NCI-H510A treated with DMSO at 0.1 percent for 48 hours (cell line): ENCODE measurements at places on chromosomes 12 and 14.

DNA sequence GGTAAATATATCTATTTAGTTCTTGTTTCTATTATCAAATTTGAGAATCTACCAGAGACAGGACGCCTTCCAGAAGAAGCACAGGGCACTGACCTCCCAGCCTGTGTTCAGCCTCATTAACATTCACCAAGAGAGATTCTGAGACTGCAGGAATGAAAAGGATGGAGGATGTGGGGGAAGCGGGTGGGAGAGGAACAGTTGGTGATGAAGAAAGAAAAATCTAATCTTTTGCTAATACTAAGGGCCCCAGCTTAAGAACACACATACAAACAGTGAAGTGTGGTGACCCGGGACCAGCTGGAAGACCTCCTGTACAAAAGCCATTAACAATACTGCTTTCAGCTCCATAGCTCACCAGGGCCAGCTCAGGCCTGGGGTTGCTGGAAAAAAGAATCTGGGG is 160.5 kb downstream of the NUAK1 start:
- DNase-seq, result no peak

- no peak for DNase-seq
Measured at GRCh38 chr14:67268426-67269150, 27.4 kb downstream of the PALS1 start.

- no peak for DNase-seq
Measured at GRCh38 chr14:34642595-34642994, 12.6 kb upstream of the SNX6 start.

DNA sequence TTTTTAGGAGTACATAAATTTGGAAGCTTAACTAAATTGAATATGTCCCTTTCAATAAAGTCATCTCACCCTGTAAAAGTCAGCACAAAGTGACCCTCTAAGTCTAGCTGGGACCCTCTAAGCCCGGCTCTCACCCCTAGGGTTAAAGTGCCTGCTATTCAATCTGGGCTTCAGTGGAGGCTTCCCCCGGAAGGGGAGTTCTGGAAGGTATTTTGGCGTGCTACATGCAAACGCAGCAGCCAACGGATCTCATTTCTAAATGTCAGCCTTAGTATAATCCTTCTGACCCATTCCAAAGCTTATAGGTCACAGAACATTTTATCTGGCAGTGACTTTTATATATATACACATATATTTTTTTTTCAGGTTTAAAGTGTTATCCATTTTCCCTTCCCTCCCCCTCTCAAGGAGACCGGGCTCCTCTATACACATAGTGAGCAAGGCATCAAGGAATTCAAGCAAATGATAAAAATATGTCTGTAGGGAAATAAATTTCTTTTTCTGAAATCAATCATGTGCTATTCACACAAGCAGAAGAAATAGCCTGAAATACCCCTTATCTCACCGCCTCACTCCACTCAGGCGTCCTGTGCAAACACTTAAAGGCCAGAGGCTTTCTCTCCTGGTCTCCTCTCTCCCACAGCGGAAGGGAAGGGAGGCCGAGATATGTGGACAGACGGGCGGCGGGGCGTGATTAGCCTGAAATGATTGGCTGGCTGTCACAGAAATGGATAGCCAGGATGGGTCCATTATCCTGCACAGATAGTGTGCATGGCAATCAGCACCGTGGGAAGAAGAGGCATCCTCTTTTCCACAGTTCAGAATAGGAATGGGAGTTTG is 301.7 kb downstream of the GALC start:
- peak; percentile 42 for DNase-seq
